ENCODE measurements at places on chromosomes 5 and 9.

- DNase-seq, result no peak
Observed at GRCh38 chr5:179405426-179406030, 60.3 kb upstream of the ADAMTS2 start.

DNA sequence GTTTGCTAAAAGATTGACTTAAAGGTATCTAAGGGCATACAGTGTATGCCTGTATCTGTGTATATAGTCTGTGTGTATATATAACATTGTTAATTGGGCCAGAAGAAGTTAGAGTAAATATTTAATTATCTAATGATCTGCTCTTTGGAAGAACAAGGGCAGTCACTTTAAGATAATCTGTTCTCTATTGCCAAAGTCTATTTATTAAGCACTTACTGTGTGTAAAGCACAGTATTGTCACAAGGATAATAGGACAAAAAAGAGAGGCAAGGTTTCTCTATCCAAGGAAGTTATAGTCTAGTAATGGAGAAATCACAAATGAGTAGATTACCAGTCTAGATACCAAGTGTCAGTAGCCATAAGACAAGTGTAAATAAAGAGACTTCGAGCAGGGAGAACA is 51.5 kb downstream of the SV2C start:
- DNase-seq, result no peak

GRCh38 chr9:130181678-130182380 is 9.6 kb downstream of the NCS1 start:
- DNase-seq, result no peak

DNA sequence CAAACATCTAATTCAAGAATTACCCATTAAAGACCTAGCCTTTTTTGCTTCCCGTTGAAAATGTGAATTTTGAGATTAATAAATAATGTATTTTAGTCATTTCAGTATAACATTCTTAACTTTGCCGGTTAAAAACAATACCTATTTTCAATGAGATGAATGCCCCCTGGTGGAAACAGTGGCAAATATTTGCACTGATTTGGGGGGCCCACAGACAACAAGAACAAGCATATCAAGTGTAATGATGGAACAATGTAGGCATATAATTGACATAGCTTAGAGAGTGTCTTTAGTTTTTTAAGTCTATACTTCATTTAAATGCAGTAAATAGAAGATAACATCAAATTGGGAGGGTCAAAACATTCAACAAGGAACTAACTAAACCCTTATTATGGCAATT is 111.9 kb downstream of the NTRK2 start:
- peak; percentile 24 for DNase-seq

DNA sequence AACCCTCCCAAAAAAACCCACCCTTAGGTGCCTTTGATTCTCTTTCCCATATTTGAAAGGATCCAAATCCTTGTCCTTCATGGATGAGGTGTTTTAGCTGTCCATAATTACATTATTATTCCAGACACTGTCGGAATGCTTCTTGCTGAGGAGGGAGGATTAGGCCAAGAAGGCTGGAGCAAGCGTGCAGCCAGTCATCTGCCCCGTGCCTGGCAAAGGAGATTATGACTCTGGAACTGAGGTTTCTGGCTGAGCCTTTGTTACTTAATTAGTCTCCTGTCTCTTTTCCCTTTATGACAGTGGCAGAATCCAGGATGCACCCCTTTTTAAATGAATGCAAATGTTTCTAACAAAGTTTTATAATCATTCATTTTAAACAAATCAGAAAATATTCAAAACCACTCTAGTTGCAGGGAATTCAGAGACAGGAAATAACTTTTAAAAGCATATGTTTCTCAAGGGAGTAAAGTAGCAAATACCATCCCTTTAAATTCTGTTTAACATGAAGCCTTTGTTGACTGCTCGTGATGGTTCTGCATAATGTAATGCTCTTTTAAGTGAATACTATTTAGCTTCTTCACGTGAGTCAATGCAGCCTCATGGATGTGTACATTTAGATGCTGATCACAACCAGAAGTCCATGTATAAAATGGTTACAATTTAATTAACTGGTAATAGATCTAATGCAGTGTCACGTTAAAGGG is 69.8 kb downstream of the GALNT10 start:
- DNase-seq, result no peak

DNA sequence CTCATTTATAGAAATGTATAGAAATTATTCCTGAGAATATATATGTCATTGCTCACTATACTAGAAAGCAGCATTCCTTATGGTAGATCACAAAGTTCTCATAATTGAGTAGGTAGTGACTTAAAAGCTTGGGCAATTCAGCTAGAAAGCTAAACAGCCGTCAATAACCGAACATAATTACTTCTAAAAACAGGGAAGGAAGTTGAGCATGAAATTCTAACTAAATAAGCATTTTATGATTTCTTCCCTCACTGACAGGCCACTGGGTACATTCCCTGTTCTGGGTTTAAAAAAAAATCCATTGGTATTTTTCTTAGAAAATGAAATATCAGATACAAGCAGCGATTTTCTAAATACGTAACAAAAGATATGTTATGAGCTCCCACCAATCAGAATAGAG is 91.1 kb upstream of the DAB2 start:
- no peak for DNase-seq

GRCh38 chr5:28914297-28914696 is 1875.9 kb upstream of the CDH9 start:
- DNase-seq, result no peak

- DNase-seq, result peak; percentile 65
Observed at GRCh38 chr5:82174128-82174918, 103.8 kb downstream of the RPS23 start.

DNA sequence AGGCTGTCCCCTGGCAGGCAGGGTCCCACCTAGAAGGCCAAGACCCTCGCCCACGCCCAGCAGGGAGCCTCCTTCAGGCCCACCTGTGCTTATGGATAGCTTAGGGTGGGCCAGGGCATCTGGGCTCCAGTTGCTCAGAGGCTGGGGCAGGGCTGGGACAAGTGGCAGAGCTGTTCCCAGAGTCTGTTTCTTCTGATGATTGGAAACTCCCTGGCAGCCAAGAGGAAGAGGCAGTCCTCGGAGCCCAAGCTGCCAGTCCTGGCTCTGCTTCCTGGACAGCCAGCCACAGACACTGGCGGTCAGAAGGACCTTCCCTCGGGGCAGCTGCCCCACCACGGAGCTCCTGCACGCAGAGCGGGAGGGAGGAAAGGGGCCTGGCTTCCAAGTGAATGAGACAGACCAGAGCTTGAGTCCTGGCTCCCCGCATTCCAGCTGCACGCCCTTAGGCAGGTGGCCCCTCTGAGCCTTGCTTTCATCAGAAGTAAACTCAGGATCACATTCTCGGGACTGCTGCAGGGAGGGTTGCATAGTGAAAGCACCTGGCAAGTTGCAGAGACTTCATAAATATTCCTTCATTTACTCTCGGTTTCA is 37.9 kb upstream of the GABRP start:
- no peak for DNase-seq

GRCh38 chr5:143008809-143009521 is 238.8 kb downstream of the ARHGAP26 start:
- DNase-seq, result no peak

DNA sequence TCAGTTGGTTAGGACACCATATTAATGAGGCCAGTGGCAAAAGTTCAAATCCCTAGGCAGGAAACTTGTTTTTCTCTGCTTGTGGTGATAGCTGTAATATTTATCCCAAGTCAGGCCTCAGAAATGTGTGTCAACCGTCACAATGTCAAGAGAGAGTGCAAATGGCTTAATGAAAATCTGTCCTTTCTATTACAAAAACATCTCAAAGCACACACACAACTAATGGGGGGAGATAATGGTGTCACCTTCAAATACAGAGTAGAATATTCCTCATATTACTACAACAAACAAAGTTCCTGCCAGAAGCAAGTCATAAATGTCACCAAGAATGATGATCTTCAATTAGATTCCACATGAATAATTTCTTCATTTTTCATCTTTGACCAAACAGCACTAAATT is 127.2 kb upstream of the MARCHF11 start:
- no peak for DNase-seq

- no peak for DNase-seq
Observed at GRCh38 chr9:107976767-107977166, 487.2 kb upstream of the KLF4 start.

DNA sequence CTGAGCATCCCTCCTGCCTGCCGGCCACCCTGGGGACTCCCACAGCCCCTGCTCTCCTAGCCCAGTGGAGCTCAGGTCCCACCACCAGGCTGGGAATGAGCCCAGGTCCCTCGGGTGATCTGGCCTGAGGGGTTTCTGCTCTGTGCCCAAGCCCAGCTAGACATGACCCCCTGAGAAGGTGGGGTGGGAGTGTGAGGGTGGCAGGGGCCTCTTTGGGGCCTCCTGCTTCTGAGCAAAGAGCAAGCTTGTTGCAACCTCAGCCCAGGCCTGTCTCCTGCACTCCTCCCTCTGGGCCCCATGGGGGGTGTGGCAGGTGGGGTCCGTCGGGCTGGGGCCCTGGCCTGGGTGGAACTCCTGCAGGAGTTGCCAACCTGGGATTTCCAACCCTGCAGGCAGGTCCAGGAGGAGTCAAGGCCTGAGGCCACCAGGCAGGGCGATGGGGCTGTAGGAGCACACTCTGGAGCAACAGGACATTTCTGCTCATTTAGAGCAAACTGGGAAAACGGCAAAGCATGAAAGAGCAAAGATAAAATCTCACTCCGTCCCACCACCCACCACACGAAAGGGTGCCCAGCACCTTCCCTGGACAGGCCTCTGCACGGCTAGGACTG is 11.4 kb upstream of the NRARP start:
- DNase-seq, result no peak

DNA sequence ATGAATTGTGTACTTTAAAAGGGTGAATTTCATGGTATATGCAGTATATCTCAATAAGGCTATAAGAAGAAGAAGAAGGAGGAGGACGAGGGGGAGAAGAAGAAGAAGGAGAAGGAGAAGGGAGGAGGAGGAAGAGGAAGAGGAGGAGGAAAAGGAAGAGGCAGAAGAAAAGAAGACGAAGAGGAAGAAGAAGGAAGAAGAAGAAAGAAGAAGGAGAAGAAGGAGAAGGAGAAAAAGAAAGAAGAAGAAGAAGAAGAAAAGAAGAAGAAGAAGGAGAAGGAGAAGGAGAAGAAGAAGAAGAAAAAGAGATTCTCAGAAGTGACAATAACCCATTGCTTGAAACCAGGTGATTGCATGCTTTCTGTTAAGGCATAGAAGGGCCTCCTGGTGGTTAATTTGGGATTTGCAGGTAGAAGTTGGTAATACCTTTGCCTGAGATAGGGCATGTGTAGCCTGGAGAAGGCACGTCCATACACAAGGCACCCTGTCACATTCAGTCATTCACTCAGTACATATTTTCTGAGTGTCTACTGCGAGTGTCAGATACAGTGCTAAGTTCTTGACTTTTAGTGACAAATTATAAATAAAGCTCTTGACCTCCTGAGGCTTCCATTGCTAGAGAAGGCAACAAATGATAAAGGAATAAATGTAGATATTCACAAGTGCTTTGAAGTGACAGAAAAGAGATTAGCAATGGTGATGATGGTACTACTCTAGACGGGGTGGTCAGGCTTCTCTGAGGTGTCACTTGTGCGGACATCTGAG is 231.3 kb downstream of the NPR3 start:
- DNase-seq, result peak; percentile 64

- no peak for DNase-seq
Observed at GRCh38 chr9:128825923-128826700, 3.5 kb downstream of the SPOUT1 start.

DNA sequence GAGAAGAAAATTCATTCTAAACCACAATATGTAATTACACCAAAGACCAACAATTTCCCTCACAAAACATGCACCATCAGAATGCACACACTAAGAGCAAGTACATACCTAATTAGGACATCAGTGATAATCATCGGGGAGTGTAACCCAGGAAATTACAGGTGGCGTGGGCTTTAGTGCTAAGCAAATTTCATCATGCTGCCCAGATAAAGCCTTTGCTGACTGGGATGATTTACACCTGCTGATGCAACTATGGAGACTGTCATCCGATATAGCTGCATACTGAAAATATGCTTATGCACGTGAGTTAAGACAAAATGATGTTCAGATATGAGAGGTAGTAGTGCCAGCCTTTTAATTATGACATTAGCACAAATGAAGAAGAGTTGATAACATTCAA is 123.2 kb downstream of the DCP2 start:
- DNase-seq, result no peak

GRCh38 chr9:78049484-78049883 is 17.9 kb upstream of the GNAQ start:
- DNase-seq, result no peak

GRCh38 chr9:77544546-77544945 is 103.6 kb downstream of the GNA14 start:
- DNase-seq, result no peak

DNA sequence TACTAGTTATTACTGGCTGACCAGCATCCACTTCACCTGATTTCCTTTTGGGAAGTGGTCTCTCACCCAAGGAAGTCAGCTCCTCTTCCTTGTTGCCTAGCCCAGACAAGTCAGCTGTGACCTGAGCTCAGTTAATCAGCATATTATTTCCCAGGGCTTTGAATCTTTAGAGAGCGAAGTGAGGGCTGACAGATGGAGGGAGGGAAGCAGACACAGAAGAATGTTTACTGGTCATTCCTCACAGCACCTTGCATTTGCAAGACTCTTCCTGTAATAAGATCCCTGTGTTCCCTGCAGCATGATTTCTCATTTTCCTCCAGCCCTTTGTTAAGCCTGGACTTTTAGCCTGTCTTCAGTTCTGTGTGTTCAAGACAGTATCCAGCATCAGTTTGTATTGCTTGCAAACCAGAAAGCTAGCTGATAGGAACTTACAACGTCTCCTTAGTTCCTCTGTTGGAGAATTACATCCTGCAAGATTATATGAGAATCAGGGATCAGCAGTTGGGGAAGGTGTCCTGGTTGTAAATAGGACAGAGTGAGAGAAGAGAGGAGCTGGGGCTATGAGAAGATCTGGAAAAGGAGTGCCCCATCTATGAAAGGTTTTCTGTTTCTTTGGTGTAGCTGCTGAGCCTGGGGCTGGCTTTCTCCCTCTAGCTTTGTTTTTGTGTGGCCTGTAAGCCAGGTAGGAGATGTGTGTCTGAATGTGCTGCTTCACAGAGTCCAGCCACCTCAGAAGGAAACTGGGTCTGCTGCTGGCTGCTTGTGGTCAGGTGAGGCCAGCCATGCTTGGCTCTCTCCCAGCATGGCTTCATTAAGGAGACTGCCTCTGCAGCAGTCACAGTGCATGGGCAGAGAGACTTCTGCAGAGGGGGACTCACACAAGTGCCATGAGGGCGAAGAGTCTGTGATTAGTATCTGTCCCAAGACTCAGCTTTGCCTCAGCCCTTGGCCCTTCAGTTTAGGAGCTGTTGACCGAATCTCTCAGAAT is 50.3 kb downstream of the MAN2A1 start:
- DNase-seq, result no peak

- DNase-seq, result no peak
Observed at GRCh38 chr5:146620669-146621051, 104.7 kb upstream of the GPR151 start.

GRCh38 chr5:125198270-125198974 is 452.0 kb upstream of the ZNF608 start:
- peak; percentile 3 for DNase-seq
